NCI-H187 (cell line): ENCODE measurements at places on chromosomes 7 and 10.
A peak's percentile ranks its signal among the peaks of the same experiment; 100 is the strongest.

GRCh38 chr7:81029511-81029910 is 110.7 kb upstream of the SEMA3C start:
- DNase-seq: no peak

- DNase-seq: no peak
These were observed 1.4 kb downstream of the CHST3 start for GRCh38 chr10:71965623-71966022.

DNA sequence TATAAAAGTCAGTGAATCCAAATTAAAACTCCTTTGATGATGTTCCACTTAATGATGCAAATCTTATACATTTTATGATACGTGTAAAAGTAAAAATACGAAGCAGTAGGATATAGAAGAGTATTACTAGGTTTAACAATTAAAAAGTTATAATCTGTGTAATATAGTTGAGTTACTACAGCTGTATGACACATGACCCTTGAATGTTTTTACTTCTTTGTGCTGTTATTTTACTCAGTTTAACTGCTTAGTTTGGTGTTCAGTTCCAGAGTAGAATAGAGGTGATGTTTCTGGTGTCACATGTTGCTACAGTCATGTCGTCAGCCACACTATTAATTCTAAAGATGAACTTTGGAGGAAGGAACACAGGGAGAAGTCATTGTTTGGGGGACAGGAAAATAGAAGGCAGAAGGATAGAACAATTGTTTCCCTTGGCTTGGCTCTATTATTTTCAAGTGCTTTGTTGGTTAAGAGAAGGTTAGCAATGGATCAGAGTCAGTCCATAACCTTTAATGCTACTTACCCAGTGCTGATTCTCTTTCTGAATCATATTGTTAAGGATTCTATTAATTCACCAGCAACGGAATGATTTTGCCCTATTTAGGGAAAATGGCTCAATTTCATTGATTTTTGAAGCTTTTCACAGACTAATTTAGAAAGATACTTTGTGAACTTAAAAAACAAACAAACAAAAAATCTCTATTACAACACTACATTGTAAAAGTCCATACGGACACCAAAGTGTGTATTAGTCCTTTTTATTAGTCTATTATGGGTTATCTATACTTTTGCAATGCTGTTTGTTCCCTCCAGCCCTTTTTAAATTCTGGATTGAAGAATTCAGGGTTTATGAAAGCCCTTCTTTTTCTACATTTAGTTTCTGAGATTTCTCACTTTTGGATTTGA is 73.4 kb downstream of the CPED1 start:
- DNase-seq: no peak

GRCh38 chr7:138697535-138698182 is 3.5 kb downstream of the SVOPL start:
- DNase-seq: no peak

DNA sequence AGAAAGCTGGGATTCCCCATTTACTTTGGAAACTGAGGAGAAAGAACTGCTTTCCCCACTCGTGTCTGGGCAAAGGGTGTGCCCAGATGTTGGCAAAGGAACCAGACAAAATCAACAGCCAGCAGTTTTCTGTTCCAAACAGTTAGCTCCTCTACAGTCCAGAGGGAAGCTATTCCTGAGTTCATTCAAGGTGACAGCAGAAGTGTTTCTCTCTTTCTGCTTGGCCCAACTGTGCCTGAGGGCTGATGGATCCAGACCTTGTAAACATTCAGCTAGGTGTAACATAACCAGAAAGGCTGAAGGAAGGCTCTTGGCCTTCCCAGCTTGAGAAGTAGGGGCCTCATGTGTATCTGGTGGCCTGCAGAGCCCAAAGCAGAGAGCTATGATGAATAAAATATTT is 7.0 kb upstream of the ALDH18A1 start:
- DNase-seq: no peak

- no peak for DNase-seq
These were observed 26.7 kb downstream of the FRMD4A start for GRCh38 chr10:14304046-14304445.

DNA sequence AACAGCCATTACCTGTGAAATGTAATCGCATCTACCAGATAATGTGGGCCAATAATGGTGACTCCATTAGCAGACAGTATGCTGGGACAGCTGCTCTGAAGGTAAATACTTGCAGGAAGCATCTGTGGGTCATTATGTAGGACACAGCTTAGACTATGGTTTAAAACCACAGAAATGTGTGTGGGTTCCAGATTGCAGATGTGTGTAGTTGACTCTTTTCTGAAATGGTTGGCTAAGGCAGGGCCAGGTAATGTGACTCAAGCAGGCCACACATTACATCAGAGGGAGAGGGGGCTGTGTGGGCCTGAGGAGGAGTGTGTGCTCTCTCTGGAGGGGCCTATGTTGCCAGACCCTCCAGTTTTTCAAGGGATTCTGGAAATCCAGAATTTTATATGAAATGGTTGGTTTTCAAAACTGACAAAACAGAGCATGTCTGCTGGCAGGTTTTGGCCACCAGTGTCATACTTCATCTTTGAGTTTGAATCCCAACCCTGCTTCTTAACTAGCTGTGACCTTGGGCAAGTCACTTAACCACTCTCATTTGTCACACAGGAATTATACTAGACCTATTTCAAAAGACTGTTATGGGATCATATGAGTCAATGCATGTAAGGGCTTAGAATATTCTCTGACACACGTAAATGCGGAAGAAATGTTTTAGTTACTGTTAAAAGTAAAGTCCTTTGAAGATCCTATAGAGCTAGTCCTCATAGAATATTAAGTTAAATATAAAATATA is 64.5 kb downstream of the MCMBP start:
- no peak for DNase-seq

- no peak for DNase-seq
These were observed at the start of gene HECW1 for GRCh38 chr7:43112459-43112940. TSS of gene HECW1 (plus strand) at chr7:43112647. CDS start at chr7:43243906, 131,259 bp downstream.

- DNase-seq: no peak
These were observed 167.9 kb downstream of the DIP2C start for GRCh38 chr10:521261-522250.

GRCh38 chr10:63373176-63373575 is 92.6 kb downstream of the JMJD1C start:
- DNase-seq: no peak

- no peak for DNase-seq
These were observed 325.6 kb downstream of the HPSE2 start for GRCh38 chr10:98910048-98910447.

DNA sequence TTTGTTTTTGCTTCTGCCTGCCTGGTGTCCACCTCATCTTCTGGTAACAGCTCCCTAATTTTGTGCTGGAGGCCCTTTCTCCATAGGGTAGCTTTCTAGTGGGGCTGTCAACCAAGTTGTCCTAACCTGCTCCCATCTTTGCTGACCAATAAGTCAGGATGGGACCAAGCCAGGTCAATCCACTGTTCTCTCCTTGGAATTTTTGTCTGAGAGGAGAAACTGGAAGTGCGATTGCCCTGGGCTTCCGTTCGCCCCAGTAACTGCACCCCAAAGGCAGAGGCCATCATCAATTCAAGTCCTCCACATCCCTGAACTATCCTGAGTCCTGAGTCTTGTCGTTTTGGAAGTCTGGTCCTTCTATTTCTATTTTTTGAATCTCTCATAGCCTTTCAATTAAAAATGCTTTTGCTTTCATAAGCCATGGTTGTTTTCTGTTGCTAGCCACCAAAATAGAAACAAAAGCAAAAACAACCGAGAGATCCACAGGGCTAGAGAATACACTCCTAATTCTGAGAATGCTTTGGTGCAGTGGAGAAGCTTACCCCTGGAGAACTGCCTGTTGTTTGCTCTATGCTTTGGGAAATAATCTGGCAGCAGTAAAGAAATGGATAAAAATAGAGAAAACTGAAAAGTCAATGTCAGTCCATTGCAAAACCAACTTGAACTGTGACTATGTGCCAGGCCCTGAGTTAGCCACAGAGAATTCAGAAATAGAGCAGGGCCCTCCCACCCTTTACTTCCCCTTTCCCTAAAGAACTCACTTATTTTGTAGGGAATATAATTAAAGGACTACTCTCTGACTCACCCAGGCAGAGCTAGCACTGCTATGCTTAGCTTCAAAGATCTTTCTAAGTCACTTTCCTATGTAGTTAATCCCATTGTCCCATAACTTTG is 368.1 kb downstream of the CXCL12 start:
- no peak for DNase-seq

DNA sequence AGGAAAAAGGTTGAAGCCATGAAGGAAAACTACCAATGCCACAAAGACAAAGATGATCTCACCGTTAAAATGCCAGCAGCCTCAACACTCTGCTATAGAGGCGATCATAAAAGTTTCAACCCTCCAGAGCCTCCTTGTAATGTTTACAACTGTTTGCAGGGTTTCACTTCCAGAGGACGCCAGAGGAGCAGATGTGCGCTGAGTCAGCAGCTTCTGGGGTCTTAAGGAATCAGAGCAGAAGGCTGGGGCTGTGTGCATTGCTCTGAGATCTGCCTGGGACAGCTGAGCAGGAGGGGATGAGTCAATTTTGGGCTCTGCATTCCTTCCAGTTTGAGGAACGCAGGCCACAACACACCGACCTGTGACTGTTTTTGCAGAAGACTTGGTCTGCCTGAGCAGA is 98.3 kb downstream of the TMEM130 start:
- DNase-seq: no peak

DNA sequence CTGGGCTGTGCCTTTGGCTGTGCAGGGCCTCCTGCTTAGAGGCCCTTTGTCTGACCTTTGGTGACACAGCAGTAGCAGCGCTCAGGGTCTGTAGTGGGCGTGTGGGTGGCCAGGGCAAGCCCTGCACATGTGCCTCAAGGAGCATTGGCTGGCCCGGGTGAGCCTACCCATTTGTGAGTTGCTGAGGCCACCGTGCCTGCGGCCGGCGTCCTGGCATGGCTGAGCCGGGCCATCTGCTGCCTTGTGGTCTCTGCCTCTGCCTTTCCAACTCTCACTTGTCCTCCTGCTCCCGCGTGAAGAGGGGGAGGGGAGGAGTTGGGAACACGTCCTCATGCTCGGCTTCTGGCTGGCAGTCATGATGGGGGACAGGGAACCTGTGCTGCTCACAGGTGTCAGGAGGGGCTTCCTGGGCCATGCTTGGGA is 9.2 kb upstream of the ORAI2 start:
- no peak for DNase-seq

DNA sequence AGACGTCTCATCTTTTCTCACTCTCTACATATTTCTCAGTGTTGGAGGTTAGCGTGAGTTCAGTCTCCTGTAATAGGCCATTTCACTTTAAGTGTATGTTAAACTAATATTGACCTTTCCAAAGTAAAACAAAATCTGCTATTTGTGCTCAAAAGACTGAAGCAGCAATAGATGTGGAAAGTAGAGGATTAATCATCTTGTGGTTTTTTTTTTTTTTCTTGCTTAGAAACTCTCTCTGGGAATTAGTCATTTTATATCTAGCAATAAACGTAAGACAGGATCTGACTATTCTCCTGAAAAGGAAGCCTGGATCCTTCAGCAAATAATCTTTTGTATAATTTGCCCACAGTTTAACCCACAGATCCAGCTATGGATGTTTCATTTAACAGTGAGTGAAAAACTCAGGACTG is 81.7 kb downstream of the NRP1 start:
- no peak for DNase-seq

DNA sequence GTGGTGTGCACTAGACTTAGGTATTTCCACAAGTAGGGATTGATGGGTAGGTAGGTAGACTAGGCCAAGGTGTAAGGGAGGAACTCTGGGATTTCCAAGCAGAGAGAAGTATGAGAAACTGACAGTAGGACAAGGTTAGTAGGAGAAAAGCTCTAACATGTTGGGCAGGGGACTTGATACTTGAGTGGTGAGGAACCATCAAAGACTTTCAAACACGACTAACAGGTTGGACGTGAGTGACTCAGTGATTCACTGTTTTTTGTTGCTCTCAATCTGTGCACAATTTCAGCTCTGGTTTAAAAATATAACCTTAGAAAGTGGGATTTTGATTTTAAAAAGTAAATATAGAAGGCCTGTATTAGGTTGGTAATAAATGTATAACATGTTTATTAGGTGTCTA is 44.4 kb downstream of the KLHDC10 start:
- DNase-seq: no peak

GRCh38 chr7:23469961-23470250 is 385 bp downstream of the IGF2BP3 start:
- DNase-seq: no peak

GRCh38 chr10:99296605-99297004 is 32.6 kb upstream of the CNNM1 start:
- no peak for DNase-seq

- DNase-seq: no peak
These were observed 50.4 kb downstream of the LHPP start for GRCh38 chr10:124512040-124512428.

DNA sequence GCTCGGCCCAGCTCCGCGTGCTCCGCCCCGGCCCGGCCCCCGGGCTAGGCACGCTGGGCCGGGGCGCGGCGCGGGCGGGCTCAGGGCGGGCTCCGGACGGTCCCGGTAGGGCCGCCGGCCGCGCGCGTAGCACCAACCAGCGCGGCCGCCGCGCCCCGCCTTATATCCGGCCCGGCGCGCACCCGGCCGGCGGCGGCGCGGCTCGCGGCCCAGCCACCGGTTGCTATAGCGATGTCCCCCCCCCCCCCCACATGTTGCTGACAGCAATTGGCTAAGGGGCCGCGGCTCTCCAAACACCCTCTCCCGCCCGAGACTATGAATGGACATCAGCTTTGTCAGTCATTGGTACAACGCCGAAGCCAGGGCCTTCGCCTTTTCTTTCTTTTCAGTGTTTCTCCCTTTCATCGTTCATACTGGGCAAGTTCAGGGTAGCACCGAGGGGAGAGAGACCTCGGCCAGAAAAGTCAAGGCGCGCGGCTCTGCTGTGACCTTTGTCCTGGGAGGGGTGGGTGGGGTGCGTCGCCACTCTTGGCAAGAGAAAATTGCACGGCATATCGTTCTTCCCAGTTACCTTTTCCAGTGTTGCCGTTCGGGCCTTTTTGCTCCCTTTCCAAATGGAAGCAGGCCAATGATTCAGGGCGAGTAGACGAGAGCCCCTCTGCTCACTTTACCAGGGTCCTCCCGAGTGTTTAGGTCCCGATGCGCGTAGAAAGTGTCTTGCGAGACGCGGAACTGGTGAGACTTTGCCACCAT is 354.2 kb downstream of the DNAJB6 start:
- DNase-seq: peak; percentile 52

- DNase-seq: no peak
These were observed 118.2 kb downstream of the ZNF22 start for GRCh38 chr10:45118929-45119328.

DNA sequence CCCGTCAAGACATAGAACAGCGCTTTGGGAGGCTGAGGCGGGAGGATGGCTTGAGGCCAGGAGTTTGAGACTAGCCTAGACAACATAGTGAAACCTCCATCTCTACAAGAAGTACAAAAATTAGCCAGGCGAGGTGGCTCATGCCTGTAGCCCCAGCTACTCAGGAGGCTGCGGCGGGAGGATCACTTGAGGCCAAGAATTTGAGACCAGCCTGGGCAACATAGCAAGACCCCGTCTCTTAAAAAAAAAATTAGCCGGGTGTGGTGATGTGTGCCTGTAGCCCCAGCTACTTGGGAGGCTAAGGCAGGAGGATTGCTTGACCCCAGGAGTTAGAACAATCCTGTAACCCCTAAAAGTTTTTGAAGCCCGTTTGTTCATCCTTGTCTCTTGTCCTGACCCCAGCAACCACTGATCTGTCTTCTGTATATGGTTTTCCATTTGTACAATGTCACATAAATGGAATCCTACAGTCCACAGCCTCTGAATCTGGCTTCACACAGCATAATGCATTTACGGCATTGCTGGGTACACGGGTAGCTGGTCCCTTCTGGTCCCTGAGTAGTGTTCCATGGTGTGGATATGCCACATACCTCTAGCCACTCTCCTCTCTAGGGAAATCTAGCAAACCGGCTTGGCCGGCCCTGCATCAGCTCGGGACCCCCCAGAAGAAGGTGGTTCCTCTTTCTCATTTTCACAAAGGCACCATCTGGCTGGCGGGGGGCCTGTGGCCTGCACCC is 8.4 kb downstream of the GTF2IRD1 start:
- DNase-seq: no peak

GRCh38 chr10:17563452-17563851 is 53.7 kb downstream of the HACD1 start:
- DNase-seq: no peak
